ENCODE measurements at places on chromosomes 2 and 18.

DNA sequence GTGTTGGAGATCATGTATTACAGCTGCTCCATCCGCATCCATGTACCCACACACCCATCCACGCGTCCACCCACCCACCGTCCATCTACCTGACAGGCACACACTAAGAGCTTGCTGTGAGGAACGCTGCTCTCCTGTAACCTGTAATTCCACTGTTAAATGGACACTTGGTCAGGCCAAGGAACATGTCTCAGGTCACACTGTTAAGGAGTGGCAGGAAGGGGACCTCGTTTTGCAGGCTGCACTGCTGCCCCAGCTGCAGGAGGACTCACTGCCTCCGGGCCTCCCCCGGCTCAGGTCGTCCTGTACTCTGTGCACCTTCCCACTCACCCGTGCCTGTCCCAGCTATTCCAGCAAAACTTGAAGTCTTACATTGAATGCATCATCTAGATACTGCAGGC lies 170.5 kb downstream of the EIPR1 start:
- no peak for DNase-seq

GRCh38 chr2:20327370-20327769 lies 23.3 kb downstream of the PUM2 start:
- no peak for DNase-seq

DNA sequence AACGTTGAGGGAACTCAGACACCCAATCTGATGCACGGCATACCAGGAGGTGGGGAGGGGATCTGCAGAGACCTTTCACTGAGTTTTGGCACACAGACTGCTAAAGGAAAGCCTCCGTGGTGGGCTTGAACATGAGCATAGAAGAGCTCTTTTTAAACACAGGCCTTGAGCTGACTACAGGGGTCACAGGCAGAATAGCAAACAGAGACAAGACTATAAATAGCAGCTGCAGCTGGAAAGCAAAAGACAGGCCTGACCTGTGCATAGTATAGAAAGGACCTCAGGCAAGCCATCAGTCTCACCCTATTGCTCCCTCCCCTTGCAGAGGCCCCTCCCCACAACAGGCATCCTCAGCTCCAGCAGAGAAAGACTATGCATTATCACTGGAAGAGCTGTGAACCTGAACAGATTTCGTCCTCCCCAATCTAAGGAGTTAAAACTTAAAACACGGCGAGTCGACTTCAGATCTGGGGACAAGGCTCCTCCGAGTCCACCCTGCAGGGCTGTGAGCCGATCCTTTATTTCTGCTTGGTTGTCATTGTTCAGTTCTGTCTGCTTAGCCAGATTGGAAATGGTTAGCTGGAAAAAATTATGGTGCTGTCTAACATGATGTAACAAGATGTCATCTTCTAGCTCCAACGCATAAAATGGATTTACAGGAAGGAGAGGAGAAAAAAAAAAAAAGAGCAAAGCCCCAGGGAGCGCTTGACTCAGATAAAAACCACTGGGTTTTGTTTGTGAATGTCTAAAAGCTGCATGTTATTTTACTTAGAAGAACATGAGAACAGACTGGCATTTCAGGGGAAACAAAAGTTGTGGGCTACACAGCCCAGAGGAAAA lies 25.2 kb upstream of the LCLAT1 start:
- DNase-seq: no peak

- no peak for DNase-seq
Measured at GRCh38 chr18:57088883-57089282, 58.0 kb upstream of the BOD1L2 start.

DNA sequence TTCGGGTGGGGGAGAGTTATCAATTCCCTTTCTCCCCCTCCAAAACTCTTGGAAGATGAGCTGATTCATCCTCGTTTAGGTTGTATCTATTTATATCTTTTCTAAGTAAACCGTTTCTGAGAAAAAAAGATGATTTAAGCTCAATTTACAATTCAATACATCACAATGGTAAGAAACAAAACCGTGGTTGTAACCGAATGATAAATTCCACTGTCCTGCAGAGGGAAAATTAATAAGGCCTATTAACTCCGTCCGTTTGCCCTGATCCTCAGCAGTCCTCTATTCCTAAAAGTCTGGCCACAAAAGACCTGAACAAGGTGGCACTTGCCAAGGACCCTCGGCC lies 286.2 kb downstream of the TCF4 start:
- DNase-seq: no peak

DNA sequence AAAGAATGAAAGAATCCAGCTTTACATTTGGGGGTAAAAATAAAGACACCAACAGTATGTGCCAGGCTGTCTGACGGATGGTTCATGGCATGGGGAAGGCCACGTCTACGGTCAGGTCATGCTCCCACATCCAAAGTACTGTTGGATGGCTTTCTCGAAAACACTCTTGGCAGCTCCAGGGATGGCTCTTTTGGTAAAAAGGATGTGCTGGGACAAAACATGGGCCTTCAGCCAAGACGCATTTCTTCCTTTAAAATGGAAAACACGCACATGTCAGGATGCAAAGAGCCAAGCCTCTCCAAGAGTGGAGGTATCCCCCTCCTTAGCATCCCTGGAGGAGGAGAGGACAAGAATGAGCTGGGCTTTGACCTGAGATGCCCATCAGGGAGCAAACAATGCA lies 376.5 kb upstream of the KLHL29 start:
- DNase-seq: no peak

DNA sequence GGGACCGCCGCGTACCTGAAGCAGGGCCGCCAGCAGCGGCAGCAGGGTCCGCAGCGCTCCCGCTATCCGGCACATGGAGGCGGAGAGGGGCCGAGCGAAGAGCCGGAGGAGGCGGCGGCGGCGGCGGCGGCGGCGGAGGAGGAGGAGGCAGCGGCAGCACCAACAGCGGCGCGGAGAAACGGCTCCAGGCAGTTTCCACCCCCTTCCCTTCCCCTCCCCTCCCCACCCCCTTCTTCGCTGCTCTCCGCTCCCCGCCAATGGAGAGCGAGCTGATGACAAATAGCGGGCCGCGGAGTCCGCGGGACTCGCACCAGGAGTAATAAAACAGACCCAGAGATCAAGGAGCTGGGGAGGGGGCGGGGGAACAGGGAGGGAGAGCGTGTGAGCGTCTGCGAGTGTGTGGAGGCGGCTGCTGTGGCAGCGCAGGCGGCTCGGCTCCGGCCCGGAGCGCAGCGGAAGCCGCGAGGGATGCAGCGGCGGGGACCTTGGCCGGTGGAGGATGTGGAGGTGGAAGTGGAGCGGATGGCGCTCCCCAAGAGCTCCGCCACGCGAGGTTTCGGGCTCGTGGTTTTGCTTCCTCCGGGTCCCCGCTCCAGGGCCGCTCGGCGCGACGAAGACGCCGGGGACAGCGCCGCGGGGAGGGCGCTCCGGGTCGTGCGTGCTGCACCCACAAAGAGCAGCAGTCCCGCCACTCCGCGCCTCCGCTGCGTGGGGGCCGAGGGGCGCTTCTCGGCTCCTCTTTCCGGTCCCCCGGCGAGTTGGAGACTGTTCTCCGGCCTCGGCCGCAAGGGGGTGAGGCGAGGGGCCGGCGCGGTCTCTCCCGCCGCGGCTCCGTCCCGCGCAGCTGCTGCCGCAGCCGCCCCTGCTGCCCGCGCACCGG lies at the start of gene CDH2:
Gene CDH2 (minus strand): TSS at position 183 of the 880 bp plus-strand sequence. CDS start 108 bp downstream, at position 75.
- DNase-seq: peak; percentile 39

GRCh38 chr18:67520351-67520921 lies 3.9 kb upstream of the DSEL start:
- no peak for DNase-seq

DNA sequence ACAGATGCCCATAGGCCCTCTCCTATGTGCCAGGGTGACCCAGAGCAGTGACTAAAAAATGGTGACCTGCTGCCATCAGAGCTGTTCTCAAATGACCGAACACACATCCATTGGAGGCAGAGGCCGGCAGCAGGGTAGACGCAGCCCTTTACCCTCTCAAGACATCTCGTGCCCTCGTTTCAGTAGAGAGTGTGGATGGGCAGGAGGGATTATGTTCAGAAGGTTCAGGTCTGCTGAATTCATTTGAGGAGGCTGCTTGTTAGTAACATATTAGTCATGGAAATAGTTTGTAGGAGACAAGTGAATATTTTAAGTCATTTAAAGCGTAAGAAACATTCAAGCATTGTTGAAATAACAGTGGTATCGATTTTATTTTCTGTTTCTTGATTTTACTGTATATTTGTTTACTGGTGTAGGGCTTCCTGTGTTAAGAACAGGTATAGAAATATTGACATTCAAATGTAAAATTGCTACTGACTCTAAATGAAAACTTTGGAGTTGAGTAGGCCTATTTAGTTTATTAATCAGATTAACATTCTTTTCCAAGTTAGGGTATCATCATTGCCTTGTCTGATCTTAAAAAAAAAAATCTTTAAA lies 82.6 kb downstream of the ZNF532 start:
- DNase-seq: no peak

DNA sequence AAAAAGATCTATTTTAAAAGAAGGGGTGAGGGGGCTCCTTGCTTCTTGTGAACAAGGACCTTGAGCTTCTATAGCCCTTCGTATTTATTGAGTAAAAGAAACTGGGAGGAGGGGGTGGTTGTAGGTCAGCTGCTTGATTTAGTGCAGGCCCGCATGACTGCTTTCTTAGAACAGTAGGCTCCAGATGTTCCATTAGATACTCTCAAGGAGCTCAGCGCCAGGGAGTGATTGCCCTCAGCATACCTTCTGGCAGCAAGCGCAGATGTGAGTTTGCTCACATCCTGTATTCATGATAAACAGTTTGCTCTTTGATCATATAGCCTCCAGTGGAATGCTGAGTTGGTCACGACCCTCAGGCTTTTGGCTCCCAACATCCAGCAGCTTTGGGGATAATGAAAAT lies 108.9 kb upstream of the XPO1 start:
- no peak for DNase-seq

All from GM12891 (cell line).